Stimulated activated CD8-positive, alpha-beta memory T cell treated with anti-CD3 and anti-CD28 coated beads, Interleukin-15, amount 100 ng/mL, for 4 hours (primary cell): ENCODE measurements at places on chromosomes 3 and 15.

DNA sequence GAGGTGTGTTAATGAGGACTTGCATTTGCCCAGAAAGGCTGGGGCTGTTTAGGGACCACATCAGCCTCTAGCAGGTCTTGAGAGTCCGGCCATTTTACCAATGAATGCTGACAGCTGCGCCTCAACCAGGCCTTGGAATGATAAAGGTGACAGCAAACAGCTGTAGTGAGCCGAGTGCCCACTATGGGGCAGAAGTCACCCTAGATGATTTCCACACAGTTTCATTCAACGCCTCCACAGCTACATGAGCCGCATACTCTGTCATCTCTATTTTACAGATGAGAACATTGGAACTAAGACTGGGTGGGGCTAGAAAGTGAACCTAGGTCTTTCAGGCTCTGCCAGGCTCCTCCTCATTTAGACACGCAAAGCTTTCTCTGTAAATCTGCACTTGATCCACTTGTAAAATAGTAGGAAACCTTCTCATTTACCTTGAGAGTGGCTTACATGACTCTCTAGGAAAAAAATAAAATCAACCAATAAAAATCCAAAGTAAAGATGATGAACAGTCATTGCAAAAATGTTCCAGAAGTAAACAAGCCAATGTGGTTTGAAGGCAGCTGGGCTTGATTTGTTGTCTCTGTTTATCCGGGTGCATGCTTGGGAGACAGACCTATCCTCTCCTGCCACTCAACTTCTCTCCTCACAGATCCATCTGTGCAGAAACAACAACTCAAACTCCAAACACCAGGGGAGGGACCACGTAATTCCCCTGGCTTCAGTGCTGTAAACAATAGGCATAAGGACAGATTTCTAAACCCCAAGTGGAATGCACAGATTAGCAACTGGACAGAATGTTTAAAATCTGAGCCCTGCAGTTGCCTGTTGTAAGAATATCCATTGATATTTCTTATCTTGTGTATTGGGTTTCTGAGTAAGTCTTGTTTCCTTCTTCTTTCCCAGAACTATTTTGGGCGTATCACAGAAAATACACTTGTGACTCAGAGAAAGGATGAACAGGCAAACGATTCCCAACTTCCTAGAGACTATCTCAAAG, 31.5 kb upstream of the LDHAL6B start:
- no peak for DNase-seq

DNA sequence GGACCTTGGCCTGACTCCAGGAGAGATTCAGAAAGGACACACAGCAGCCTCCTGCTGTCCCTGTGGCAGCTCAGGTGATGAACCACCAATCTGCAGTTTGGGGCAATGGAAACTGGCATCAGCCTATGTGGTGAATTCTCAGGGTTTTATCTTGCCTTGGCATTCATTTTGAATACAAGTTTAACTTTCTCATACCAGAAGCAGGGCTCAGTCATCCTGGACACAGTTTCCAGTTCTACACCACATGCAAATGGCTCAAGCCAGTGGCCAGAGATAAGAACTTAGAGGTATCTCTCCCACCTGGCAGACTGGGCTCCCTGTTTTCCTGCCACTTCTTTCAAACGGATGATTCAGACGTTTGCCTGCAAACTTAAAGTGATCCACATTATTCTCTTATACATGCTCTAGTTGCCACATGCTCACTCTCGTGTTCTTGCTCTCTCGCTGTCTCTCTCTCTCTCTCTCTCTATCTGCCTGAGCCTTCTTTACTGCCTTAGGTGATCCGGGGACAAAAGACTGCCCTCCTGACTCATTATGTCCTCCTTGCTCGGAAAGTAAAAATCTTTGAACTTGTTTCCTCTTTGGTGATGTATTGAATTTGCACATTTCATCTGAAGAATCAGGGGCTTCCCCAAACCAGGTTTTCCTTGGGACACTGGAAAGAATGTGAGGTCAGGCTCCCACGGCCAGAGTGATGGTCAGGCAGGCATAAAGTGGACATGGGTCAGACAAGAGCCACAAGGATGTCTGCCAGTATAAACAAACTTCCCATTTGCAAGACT, 99.6 kb upstream of the STT3B start:
- no peak for DNase-seq

GRCh38 chr15:77479015-77479414, 58.3 kb downstream of the HMG20A start:
- DNase-seq, result no peak

DNA sequence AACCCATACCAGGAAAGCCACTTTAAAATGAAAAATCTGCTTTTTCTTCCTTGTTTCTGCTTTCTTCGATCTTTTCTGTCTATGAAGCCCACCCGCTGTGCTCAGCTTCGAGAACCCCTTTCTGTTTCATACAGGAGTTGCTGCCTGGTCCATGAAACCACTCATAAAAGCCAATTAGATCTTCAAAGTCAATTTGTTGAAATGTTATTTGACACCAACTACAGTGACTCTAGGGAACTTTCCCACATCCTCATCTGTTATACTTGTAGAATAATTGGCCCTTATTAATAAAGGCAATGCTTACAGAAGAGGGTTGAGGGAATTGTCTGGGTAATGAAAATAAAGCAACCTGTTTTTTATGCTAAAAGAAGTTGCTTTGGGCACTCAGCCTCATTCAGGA, 523.6 kb downstream of the OCA2 start:
- no peak for DNase-seq

DNA sequence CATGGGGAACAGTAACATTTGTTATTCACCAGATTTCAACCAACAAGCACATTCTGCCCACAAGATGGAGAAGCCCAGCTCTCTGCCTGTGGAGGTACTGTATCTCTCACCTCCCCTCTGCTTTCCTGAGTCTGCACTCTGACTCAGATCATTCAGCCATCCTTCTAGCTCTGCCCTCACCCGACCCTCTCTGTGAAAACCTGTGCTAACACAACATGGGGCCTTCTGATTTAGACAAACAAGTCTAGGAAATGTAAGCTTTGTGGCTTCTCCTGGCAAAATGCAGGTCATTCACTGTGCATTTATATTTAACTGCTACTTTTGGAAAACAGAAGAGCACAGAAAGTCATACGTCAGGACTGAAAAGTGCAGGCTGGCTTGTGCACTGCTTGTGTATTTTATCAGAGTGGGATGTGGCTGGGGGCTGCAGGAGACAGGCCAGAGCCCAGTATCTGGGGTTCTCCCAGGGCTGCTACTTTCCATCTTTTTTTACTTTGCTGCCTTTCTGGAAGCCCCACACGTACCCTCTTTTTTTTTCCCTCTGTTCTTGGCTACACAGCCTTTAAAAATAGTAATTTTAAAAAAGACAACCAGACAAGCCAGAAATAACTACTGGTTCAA, 50.8 kb downstream of the SUSD5 start:
- no peak for DNase-seq

GRCh38 chr3:99929745-99930139, 112.1 kb downstream of the CMSS1 start:
- no peak for DNase-seq

DNA sequence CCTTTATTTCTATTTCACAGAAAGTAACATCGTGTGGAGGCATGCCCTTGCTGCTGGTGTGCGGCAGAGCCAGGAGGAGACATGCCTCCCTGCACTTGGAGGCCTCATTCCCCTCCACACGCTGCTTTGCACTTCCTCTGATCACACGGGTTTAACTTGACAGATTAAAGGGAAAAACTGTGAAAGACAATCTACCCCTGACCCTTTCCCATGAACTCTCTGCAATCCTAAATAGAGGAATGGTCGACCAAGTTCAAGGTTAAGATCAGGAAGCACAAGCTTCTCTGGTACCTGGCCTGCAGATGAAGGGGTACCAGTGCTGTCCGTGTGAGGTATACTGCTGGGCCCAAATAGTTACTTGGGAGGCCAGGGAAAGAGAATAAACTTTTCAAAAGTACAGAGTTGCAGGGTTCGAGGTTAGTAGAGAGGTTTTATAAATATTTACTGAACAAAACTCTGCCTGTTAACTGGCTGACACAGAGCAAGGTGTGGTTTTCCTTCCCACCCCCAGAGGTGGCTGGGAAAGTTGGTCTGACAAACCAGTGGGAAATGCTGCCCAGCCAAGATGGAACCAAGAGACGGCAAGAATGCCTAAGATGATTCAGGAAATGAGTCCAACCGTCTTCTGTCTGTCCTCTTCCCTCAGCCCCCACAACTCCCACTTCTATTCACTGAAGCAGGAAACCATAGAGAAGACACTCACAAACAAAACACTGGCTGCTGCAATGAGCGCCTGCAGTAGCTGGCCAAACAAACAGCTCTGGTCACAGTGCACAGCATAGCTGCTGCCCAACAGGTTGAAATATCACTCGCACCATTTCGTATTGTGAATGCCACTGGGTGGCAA, 79.6 kb downstream of the IGF2BP2 start:
- DNase-seq, result no peak

DNA sequence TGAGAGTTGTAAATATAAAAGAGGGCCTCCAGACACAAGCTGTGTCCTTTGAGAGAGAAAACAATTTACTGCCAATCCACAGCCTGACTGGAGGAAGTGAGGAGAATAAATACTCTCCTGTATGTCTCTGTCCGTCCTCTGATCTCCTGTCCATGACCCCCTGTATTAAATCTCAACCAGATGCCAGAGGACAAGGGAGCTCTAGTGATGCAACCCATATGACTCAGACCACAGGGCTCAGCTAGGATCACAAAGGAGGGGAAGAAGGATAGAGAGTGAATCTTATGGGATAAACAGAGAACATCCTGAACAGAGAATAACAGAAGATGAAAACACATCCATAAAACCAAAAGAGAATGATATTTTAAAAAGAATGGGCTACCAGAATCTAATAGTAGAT, 482.6 kb downstream of the PLOD2 start:
- no peak for DNase-seq

DNA sequence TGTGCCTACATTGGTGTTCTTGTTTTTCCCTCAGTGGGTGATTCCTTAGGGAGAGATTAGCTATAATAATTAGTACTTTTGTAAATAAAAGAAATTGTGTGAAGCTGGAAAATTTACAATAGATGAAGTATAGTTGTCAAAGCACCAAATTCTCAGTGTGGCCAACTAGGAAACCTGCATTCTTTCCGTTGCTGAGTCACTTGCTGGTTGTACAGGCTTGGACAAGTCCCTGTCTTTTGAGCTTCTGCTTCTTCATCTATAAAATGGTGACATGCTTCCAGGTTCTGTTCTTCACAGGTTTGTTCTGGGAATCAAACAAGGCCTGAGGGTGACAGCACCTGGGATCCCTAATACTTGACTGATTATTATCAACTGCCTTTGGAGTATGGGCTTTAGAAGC, 184.1 kb upstream of the HES1 start:
- no peak for DNase-seq

GRCh38 chr3:171748064-171748924, 62.0 kb downstream of the PLD1 start:
- DNase-seq, result no peak
